Stimulated activated CD8-positive, alpha-beta memory T cell treated with anti-CD3 and anti-CD28 coated beads, Interleukin-2, amount 100 ng/mL, for 1 hour (primary cell): ENCODE measurements at places on chromosomes 12 and 14.

GRCh38 chr14:93930296-93930988 is 3.3 kb downstream of the FAM181A start:
- no peak for DNase-seq

GRCh38 chr12:113285679-113286610 is 49.0 kb downstream of the SLC8B1 start:
- DNase-seq: no peak

GRCh38 chr14:69137843-69138535 is 14.9 kb downstream of the DCAF5 start:
- no peak for DNase-seq

DNA sequence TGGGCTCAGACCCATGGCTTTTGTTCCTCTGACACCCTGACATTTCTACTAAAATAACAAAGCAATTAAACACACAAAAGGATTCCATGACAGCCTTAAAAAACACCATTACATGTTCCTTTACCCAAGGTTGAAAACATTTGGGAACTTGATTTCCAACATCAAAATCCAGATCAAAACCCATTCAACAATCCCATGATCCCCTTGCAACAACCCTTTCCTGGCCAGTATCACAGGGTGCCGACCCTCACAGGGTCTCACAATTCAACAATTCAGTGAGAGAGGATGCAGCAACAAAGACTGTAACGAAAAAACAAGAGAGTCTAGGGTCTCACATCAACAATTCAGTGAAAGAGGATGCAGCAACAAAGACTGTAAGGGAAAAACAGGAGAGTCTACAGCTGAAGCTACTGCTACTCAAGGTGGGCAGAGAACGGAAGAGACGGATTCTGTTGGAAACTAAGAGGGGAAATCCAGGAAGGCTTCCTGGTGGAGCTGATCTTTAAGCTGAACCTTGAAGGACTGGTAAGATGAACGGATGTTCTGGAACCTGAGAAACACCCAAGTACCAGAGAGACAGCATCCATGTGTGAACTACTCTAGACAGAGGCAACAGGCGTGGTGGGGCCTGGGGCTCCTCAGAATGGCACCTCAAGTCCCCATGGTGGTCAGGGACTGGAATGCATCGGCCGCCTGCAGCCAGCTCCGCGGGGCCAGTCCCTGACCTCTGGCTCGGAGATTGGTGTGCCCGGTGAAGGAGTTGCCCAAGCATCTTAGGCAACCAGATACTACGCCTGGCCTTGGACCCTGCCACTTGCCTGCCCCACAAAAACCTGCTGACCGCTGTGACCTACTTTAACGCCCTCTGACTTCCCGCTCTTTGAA is 22.7 kb upstream of the ZFP36L1 start:
- no peak for DNase-seq

DNA sequence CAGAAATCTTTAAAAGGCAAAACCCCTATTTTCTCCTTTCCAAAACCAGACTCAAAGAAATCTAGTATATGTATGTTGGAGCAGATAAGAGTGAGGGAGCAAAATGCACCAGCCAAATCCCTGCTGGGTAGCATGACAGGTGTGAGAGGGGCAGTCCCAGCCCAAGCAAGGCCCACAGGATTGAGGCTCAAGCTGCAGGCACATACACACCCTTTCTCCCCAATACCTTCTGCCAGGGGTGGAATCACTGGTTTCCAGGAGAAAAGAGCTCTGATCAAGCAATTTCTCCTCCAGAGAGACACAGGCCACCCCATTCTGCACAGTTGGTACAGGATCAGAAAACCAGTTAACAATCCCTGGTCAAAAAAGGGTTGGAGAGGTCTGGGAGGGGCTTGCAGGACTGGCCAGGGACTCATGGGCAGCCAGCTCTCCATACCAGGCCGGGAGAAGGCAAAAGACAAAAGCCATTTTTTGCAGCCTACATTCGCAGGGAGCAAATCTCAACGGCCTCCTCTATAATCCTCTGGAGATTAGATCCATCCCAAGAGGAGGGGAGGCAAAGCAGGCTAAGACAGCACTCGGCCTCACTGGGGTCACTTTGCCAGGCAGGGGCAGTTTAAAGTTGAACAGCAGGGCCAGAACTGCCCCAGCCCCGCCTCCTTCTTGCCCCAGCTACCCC is 2.1 kb downstream of the KMT2D start:
- no peak for DNase-seq

DNA sequence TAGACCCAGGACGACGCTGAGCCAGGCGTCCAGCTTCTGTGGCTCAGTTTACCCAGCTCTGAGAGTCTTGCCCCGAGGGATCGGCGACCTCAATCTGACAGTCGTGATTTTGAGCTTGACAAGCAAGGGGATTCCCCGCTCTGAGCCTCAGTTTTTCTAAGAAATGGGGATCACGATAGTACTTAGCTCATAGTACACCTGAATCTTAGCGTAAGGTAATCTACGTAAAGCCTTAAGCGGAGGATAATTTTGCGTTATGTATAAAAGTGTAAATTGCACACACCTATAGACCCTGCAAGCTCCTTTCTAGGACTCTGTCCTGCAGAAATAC is 285 bp downstream of the MVK start:
- no peak for DNase-seq
